ENCODE measurements at places on chromosomes 2 and 18.

DNA sequence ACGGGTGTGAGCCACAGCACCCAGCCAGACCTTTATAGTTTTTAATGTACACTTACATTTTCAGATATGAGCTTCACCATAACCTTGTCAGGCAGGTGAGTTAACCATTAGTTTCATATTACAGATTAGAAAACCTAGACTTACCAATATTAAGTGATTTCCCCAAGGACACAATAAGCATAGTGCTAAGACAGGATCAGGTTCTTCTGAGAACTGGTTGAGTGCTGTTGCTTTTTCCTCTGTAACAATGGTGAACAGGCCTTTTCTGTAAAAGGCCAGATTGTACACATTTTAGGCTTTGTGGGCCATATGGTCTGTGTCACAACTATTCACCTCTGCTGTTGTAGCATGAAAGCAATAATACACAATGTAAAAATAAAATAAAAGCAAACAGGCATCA is 332.0 kb downstream of the PIK3C3 start:
- DNase-seq, result no peak

DNA sequence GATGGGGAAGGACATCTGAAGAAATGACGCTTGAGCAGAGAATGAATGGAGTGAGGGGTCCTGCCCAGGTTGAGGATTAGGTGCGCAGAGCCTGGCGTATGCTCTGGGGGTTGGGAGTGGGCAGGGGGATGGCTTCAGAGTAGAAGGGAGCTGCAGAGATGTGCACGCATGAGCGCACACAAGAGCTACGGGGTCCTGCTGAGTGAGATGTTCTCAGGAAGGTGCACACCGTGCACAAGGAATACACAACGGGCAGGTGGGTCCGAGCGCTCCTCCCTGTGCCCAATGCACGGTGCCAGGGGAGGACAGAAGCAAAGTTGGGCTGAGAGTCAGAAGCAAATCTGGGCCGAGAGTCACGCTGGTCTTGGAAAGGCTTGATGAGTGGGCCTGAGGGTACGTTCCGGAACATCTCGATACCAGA is 25.5 kb downstream of the TWIST2 start:
- no peak for DNase-seq

DNA sequence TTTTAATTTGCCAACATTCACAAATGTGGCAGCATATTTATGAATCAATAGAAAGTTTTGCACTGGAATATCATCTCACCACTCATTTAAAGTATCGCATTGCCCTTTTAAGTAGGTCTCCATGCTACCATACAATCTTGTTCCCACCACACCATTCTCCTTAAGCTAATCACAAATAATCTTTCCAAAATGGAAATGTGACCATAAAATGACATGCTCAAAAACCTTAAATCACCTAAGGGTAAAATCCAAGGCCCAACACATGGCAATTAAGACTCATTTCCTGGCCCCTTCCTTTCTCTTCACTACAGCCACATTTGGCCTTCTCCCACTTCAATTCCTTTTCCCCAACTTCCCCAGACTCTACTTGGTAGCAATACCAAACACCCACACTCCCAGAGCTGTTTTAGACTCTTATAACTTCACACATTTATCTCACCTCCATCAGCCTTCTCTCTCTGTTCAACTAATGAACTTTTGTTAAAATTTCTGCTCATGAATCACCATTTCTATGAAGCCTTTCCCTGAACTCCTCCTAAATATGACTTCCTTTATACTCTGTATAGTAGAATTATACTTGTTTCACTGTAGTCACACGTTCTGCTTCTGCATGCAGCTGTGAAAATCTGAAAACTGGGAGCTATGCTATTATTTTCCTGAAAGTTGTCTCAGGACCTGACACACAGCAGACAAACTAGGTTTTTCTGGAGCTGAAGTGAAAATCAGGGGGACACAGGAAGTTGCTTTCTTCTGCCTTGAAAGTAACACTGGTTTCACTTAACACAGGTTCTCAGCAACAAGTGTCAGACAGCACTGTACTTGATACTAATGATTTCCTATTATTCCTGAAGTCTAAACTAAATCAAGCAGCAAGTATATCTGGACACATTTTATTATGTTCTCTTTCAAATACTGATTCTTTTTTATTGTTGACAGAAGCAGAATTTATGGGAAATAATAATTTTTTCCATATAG is 303.9 kb downstream of the ZEB2 start:
- DNase-seq, result no peak

DNA sequence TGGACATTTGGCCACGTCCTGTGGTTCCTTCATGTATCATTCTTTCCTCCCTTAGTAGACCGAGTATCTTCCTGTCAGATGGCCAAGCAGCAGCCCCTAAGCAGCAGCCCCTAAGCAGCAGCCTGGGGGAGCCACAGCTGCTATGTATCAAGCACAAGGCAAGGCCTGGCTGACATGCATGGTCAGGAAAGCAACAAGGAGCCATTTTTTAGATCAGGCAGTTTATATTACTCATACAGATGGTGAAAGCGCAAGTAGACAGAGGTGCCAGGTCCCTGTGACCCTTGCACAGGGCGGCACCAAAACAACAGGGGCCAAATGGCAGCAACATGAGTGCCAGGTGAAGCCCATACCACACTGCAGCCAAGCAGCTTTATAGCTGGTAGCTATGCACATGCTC is 22.1 kb downstream of the CHCHD5 start:
- DNase-seq, result no peak

DNA sequence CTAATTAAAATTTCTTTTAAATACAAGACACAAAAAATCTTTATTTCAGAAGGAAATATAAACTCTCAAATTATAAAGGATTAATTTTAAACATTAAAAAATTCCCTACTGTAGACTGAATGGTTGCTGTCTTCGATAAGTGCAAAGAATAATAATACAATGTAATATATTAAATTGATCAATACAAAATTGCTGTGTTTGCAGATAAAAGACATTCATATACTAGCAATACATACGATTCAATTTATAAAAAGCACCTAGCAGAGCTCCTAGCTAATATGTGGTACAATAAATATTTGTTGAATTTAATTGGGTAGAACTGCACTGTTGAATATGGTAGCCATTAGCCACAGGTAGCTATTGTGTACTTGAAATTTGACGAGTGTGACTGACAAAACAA is 6.6 kb downstream of the ZSWIM2 start:
- no peak for DNase-seq

- no peak for DNase-seq
Observed at GRCh38 chr18:37778417-37779165, 213.0 kb upstream of the CELF4 start.

All from stimulated activated CD4-positive, alpha-beta T cell treated with anti-CD3 and anti-CD28 coated beads, Interleukin-12 subunit alpha, Interleukin-12 subunit beta, amount 100 ng/mL, for 24 hours (primary cell).